ENCODE measurements at places on chromosomes 12 and 14.

- peaks cover 21% of the 10 kb centered on the region for H3K36me3 ChIP-seq
- H3K4me3 ChIP-seq = peak overlapping the region; percentile 56
- no peaks in the 10 kb centered on the region for H3K27me3 ChIP-seq
- no peak overlapping the region for H3K27ac ChIP-seq
- DNase-seq = peak; percentile 42
Observed at GRCh38 chr12:124389138-124389724, 94.3 kb downstream of the RFLNA start.

GRCh38 chr14:99100497-99101270 lies 171.3 kb downstream of the BCL11B start:
- H3K4me3 ChIP-seq = no peak overlapping the region
- no peaks in the 10 kb centered on the region for H3K4me1 ChIP-seq
- no peaks in the 10 kb centered on the region for H3K27me3 ChIP-seq
- no peaks in the 10 kb centered on the region for H3K36me3 ChIP-seq

DNA sequence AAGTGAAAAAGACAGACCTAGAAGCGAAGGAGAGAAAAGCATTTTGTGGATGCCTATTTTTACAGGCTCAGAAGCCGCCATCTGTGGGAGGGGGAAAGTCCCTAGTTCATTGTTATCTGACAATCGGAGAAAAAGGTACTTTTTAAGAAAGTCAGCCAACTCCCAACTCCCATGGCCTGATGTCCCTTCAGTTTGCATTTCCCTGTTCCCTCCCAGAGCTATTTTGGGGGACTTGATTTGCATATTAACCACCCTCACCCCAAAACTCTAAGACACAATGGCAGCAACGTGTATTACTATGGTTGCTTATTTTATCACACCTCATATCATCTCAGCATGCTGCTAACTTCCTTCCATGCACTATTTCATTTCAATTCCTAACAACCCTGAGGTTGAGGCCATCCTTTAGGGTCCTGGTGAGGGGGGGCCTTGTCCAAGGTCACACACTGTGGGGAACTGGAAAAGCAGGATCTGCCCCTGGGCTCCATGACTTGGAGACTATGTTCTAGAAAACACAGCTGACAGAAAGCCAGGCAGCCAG lies 18.7 kb downstream of the HVCN1 start:
- no peaks in the 10 kb centered on the region for H3K27me3 ChIP-seq
- H3K4me3 ChIP-seq = peak overlapping the region; percentile 78
- H3K36me3 ChIP-seq = peaks cover 75% of the 10 kb centered on the region
- H3K4me1 ChIP-seq = peaks cover 96% of the 10 kb centered on the region
- H3K27ac ChIP-seq = peak overlapping the region; percentile 94
- DNase-seq = no peak

GRCh38 chr14:23307146-23307530 lies 505 bp downstream of the BCL2L2 start:
- H3K27me3 ChIP-seq = no peaks in the 10 kb centered on the region
- H3K36me3 ChIP-seq = peaks cover 9% of the 10 kb centered on the region
- H3K27ac ChIP-seq = peak overlapping the region; percentile 79

GRCh38 chr12:69684466-69684865 lies 14.6 kb downstream of the BEST3 start:
- H3K27ac ChIP-seq = no peak overlapping the region
- no peak for DNase-seq
- no peaks in the 10 kb centered on the region for H3K36me3 ChIP-seq
- peaks cover 18% of the 10 kb centered on the region for H3K27me3 ChIP-seq

GRCh38 chr12:31600252-31600651 lies 9.3 kb upstream of the DENND5B start:
- peak overlapping the region; percentile 87 for H3K27ac ChIP-seq
- H3K4me1 ChIP-seq = peaks cover 72% of the 10 kb centered on the region
- peaks cover under 1% of the 10 kb centered on the region for H3K36me3 ChIP-seq
- DNase-seq = no peak

- no peak for DNase-seq
- no peak overlapping the region for H3K4me3 ChIP-seq
- no peak overlapping the region for H3K27ac ChIP-seq
- peaks cover 14% of the 10 kb centered on the region for H3K4me1 ChIP-seq
Observed at GRCh38 chr12:121894633-121895032, 6.0 kb downstream of the PSMD9 start.

DNA sequence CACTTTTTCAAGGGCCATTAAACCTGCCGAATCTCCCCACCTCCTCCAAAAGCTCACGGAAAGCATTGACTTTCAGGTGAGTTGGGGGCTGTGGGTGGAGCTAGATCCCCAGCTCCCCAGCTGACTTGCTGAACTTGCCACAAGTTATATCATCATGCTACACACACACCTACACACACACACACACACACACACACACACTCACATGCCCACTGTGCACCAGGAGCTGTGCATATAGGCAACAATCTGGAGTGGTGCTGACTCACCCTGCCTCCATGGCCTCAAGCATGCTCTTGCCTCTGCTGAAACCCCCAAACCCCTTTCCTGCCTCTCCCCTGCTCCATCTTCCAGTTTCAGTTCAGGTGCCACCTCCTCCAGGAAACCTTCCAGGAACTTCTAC lies 26.1 kb downstream of the SERPINA3 start:
- no peak overlapping the region for H3K27ac ChIP-seq
- no peaks in the 10 kb centered on the region for H3K4me1 ChIP-seq
- H3K36me3 ChIP-seq = no peaks in the 10 kb centered on the region
- DNase-seq = no peak
- no peak overlapping the region for H3K4me3 ChIP-seq
- no peaks in the 10 kb centered on the region for H3K27me3 ChIP-seq

DNA sequence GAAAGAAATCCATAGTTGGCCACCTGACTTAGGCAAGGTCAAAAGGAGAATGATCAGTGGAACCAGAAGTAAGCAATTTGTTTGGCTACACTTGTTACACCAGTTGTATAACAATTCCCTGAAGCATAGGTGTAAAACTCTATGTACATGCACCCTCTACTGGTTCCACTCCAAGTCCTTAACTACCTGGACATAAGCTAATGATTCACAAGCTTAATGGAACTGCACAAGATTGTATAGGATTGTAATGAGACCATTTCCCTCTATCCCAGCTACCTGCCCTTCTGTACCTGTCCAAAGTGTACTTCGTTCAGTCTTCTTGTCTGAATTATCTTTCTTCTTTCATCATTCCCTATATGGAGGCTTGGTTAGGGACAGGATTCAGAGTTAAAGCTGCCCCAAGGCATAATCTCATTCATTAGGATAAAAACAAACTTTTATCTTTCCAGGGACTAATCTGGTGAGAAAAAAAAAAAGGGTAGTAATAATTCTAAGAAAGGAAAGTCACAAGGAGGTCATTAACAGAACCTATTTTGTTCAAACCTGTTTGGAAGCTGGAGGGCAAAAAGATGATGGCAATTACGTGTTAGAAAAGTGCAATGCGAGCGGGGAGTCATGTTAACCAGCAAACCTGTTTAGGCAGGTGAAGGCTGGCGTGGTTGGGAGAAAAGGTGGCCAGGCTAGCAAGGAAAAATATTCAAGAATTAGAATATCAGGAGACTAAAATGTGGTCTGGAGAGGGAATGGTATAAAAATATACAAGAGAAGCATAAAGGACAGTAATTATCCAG lies 2.8 kb upstream of the TMEM52B start:
- H3K4me3 ChIP-seq = no peak overlapping the region
- H3K36me3 ChIP-seq = no peaks in the 10 kb centered on the region
- no peaks in the 10 kb centered on the region for H3K4me1 ChIP-seq
- peaks cover 40% of the 10 kb centered on the region for H3K27me3 ChIP-seq

GRCh38 chr12:3004655-3005565 lies 45.7 kb downstream of the TEAD4 start:
- DNase-seq = no peak
- H3K36me3 ChIP-seq = no peaks in the 10 kb centered on the region
- no peaks in the 10 kb centered on the region for H3K4me1 ChIP-seq
- H3K4me3 ChIP-seq = no peak overlapping the region
- H3K27me3 ChIP-seq = no peaks in the 10 kb centered on the region

- peak overlapping the region; percentile 43 for H3K27ac ChIP-seq
- no peaks in the 10 kb centered on the region for H3K27me3 ChIP-seq
- peaks cover 11% of the 10 kb centered on the region for H3K36me3 ChIP-seq
- H3K4me1 ChIP-seq = peaks cover 28% of the 10 kb centered on the region
- H3K4me3 ChIP-seq = no peak overlapping the region
Observed at GRCh38 chr12:56193025-56193578, 3.8 kb upstream of the SMARCC2 start.

GRCh38 chr12:127078577-127079350 lies 1188.2 kb upstream of the TMEM132C start:
- H3K4me3 ChIP-seq = no peak overlapping the region
- DNase-seq = no peak
- no peaks in the 10 kb centered on the region for H3K27me3 ChIP-seq

DNA sequence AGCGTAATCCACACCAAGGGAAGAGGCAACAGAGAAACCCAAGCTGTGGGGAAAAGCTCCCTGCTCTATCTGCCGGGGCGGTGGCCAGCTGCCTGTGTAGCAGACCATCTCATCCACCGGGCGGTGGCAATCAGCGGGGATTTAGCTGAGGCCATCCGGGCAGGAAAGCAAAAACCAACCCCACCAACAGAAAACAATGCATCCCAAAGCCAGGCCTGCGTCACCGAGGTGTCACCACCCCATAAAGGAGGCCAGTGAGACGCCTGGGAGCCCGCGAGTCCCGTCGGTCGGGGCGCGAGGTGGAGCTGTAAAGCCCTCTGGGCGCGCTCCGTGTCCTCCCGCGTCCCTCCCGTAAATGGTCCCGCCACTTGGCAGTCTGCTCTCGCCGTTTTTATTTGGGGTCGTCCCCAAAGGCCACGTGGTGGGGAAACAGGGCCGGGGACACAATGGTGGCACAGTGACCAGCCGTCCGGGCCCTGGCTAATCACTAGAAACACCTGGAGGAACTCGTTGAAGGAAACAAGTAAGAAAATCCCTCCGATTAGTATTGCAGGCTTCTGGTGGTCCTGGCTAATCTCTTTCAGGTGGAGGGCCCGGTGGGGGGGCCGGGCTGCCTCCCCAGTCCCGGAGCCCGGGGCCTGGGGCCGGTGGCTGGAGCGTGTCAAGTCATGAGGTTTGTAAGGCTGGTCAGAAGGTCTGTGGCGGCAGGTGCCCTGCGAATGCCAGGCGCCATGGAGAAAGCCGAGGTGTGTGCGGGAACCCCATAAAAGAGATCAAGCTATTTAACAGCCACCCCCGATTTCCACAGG lies 94.7 kb upstream of the GSC start:
- H3K36me3 ChIP-seq = no peaks in the 10 kb centered on the region
- DNase-seq = no peak
- peaks cover 14% of the 10 kb centered on the region for H3K27me3 ChIP-seq
- H3K4me1 ChIP-seq = no peaks in the 10 kb centered on the region

- H3K27ac ChIP-seq = no peak overlapping the region
- no peaks in the 10 kb centered on the region for H3K36me3 ChIP-seq
- H3K27me3 ChIP-seq = peaks cover 3% of the 10 kb centered on the region
- H3K4me1 ChIP-seq = no peaks in the 10 kb centered on the region
Observed at GRCh38 chr14:52286661-52287649, 19.5 kb downstream of the PTGDR start.

- peaks cover 11% of the 10 kb centered on the region for H3K36me3 ChIP-seq
- DNase-seq = no peak
- H3K27me3 ChIP-seq = no peaks in the 10 kb centered on the region
- H3K27ac ChIP-seq = no peak overlapping the region
- H3K4me1 ChIP-seq = peaks cover 30% of the 10 kb centered on the region
Observed at GRCh38 chr14:87989956-87990299, 3.1 kb downstream of the GALC start.

DNA sequence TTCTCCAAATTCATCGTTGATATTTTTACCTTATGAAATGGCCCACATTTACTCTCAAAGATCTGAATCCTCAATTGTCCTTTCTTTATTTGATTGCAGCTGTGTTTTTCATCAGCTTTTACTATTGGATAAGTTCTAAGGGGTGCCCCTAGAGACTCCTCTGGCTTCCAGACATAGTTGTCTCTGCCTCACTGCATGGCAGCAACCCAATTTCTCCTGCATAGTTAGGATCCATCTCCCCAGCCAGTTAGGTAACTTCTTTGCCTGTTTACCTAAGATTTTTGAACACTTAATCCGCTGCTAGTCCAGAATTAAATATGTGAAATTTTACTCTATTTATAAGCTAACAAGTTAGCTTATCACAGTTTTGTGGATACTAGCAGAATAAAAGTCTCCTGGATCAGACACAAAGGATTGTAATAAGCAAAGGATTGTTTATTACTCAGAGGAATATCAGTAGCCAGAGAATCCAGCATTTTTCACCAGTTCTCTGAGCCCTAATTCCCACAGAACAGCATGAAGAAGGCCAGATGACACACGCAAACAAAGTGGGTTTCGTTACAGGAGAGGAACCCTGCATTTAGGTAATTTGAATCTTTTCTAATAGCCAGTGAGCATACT lies 101.1 kb downstream of the BBS10 start:
- H3K4me3 ChIP-seq = no peak overlapping the region
- no peak for DNase-seq
- H3K27ac ChIP-seq = no peak overlapping the region
- no peaks in the 10 kb centered on the region for H3K4me1 ChIP-seq
- H3K36me3 ChIP-seq = no peaks in the 10 kb centered on the region

DNA sequence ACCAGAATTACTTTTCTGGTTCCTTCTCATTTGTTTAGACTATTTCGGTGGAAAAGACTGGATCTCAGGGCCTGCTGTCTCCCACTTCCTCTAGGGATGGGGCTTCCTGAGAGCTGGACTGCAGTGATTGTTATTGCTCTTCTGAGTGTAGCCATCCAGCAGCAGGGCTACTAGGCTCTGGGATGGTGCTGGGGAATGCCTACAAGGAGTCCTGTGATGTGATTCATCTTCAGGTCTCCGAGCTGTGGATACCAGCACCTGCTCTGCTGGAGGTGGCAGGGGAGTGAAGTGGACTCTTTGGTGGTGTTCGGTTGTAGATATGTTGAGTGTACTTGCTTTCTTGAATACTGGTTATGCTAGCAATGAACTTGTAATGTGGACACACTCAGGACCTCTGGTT lies 42.7 kb downstream of the AEBP2 start:
- no peak overlapping the region for H3K4me3 ChIP-seq
- H3K4me1 ChIP-seq = peaks cover 37% of the 10 kb centered on the region
- H3K36me3 ChIP-seq = peaks cover 87% of the 10 kb centered on the region
- no peak overlapping the region for H3K27ac ChIP-seq

GRCh38 chr12:27515671-27516070 lies 8.3 kb upstream of the PPFIBP1 start:
- no peak overlapping the region for H3K4me3 ChIP-seq
- DNase-seq = no peak
- peaks cover 2% of the 10 kb centered on the region for H3K4me1 ChIP-seq
- peaks cover 7% of the 10 kb centered on the region for H3K27me3 ChIP-seq

DNA sequence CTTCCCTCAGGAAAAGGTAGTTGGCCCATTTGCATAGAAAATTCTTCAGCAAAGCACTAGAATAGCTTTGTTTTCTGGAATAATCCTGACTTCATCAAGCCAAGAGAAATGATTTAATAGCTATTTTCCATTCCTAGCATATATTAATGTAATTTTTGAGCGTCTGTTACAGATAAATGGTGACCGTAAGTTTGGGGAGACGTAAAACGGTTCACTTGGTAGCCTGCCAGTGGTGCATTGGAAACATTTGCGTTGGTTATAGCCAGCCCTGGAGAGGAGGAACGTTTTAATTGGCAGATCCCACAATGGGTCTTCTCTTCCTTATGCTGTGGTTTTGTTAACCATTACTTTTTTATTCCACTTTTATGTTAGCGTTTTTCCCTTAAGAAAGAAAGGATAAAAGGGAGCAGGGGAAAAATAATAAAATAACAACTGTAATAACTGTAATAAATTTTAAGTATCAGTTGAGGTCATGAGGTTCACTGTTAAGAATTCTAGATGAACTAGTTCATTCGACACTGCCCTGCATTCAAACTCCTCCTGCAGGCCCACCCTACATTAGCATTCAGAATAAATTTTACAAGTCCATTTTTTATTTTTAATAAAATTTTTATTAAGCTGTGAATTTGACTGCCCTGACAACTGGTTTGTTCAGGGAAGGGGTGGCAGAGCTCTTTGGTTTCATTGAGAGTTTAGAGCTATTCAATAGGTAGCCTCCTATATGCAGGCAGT lies 300.7 kb downstream of the ERC1 start:
- peaks cover 7% of the 10 kb centered on the region for H3K4me1 ChIP-seq
- DNase-seq = no peak
- peaks cover 46% of the 10 kb centered on the region for H3K36me3 ChIP-seq
- no peak overlapping the region for H3K4me3 ChIP-seq
